Caudate nucleus (tissue), 63 donors: ENCODE measurements at places on chromosomes 1 and 21.

DNA sequence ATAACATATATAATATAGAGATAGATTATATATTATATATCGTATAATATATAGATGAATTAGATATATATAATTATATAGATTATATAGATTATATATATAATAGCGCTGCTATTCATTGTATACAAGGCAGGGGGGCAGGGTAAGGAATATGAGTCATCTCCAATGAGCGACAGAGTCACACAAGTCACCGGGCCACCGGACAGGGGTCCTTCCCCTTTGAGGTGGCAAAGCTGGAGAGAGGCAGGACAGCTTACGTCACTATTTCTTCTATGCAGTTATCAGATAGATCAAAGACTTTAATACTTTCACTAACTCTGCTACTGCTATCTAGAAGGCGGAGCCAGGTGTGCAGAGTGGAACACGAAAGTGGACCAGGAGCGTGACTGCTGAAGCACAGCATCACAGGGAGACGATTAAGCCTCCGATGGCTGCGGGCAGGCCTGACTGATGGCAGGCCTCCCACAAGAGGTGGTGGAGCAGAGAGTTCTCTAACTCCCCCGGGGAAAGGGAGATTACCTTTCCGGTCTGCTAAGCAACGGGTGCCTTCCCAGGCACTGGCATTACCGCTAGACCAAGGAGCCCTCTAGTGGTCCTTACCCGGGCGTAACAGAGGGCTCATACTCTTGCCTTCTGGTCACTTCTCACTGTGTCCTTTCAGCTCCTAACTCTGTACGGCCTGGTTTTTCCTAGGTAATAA lies 2154.7 kb downstream of the MRPL39 start:
- no peak for DNase-seq

GRCh38 chr1:93964777-93965200 lies 55.6 kb upstream of the GCLM start:
- DNase-seq: no peak

DNA sequence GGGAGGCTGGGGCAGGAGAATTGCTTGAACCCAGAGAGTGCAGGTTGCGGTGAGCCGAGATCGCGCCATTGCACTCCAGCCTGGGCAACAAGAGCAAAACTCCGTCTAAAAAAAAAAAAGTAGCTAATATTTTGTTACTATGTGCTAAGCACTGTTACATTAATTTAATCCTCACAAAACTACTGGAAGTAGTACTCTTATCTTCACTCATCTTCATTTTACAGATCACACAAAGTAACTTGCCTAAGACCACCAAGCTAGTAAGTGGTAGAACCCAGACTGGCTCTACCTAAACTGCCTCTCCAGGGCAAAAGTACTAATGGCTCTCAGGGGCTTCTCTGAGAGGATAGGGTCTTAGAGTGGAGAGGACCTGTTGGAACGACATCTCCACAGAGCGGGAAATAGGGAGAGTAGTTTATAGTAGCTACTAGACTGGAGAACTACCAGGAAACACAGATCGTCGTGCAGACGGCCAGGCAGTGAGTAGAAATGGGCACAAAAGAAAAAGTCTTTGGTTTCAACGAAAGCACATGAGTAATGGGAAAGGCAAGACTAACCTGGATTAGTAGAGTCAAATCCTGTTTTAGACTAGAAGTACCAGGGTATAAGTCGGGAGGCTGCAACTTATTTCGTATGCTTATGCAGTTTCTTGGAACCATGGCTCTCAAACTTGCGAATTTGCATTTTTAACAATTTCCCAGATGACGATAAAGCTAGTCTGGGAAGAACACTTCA lies 1.4 kb downstream of the CLCC1 start:
- no peak for DNase-seq

DNA sequence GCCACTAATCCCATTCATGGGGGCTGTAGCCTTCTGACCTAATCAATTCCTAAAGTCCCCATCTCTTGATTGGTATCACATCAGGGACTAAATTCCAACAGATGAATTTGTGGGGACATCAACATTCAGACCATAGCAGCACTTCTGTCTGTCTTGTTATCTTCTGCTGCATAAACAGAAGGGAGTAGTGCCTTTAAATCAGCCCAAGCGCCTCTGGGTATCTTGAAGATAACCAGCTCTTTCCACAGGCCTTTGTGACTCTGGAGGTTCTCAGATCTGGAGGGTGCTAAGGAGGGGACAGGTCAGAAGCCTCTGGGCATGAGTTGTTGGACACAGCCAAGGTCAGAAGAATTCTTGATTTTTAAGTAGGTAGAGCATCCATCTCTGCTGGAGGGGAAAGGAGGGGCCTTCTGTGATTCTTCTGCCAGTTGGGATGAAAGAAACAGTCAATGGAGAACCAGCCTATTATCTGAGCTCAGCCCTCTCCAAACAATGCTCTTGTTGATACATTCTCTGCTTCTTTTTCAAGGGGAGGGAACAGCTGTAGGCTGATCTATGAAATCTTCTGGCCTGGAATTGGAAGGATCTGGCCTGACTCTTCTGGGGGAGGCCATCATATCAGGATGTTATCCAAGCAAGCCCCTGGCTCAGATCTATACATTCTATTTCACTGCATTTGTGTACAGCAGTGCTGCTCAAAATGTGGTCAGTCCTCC lies 31.3 kb upstream of the LRIG2 start:
- peak; percentile 1 for DNase-seq

DNA sequence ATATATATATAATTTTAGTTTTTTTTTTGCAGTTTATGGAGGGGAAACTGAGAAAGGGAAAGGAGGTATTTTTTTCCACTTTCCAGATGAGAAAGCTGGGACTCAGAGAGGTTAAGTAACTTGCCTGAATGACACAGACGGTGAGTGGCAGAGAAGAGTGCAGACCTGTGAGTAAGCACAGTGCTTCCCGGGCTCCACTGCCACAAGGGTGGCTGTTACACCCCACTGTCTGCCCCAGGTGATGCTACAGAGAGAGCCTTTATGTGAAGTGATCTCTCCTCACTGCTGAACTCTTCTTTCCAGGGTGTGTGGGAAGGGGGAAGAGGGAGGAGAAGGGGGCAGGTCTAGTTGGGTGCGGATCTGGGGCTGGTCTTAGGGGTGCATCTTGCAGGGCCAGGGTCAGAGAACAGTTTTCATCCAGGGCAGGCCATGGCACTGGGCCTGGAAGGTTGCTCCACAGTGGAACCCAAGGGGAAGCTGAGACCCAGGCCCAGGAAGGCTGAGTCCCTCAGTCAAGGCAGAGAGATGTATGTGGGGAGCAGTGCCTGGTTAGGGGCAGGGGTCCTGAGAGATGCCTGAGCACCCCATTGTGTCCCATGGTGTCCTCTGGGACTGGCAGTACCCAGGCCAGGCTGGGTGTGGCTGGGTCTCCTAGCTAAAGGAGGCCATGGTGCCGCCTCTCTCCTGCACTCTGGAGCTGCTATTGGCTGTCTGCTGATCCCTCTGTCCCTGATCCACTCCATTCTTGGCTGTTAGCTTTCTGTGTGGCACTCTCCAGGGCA lies 357.5 kb downstream of the PTPRU start:
- no peak for DNase-seq

- DNase-seq: no peak
These were observed 4.6 kb downstream of the IPO13 start for GRCh38 chr1:43951021-43951985.

DNA sequence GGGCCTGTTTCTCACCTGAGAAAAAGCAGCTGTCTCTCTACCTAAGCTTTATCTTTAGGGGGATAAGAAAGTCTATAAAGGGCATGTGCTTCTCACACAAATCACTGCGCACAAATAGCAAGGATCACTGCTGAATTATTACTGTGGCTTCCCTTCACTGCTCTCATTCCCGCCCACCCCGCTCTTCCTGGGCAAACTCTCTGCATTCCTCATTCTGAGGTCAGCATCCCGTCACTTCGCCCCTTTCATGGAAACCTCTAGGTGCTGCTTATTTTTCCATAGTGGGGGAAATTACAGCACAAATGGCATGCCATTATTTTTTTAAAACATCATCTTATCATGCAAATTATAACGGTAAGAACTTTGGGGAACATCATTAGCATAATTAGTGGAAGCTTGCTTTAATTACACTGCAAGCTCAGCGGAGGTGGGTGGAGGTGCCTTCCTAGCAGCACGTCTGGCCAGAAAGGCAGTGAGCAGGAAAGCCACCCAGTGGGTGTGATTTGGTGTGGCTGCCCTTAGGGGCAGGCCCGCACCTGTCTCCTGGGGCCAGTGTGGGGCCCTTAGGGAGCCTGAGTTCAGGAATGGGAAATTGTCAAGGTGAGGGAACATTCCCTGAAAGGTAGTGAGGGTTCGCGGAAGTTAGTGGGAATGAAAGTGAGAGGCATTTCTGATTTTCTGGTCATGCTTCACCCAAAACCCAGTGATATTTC lies 105.9 kb downstream of the LAMC2 start:
- no peak for DNase-seq

DNA sequence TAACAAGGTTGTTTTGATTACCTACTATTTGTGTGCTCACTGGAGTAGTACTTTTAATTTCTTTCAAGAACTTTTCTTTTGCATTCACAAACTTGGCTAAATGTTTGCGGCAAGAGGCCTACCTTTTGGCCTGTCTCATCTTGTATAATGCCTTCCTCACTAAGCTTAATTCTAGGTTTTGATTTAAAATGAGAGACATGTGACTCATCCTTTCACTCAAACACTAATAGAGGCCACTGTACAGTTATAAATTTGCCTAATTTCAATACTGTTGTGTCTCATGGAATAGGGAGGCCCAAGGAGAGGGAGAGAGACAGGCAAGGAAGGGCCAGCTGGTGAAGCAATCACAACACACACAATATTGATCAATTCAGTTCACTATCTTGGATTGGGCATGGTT lies 66.1 kb downstream of the ZNF644 start:
- DNase-seq: no peak

DNA sequence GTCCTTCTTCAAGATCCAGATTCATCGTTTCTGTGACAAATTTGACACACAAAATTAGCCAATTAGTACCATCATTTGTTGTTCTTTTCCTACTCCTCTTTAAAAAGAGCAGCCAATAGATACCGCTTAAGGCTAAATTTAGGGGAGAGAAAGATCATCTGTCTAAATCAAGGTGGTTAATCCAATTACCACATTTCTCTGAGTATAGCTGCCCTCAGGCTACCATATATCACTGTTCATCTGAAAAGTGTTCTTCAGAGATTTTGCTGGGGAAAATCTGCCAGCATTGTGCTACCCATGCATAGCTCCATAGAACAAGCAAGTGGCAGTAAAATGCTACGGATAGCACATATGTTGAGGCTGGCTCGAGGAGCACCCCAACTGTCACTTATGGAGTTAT lies 110.3 kb upstream of the ESRRG start:
- no peak for DNase-seq

GRCh38 chr1:151859891-151860293 lies 6.4 kb upstream of the THEM5 start:
- DNase-seq: no peak

- no peak for DNase-seq
These were observed 129.1 kb upstream of the HOOK1 start for GRCh38 chr1:59685666-59686065.

- DNase-seq: no peak
These were observed 57.0 kb downstream of the DISP3 start for GRCh38 chr1:11535761-11536572.

- no peak for DNase-seq
These were observed 43.9 kb downstream of the PIGK start for GRCh38 chr1:77175230-77175844.

DNA sequence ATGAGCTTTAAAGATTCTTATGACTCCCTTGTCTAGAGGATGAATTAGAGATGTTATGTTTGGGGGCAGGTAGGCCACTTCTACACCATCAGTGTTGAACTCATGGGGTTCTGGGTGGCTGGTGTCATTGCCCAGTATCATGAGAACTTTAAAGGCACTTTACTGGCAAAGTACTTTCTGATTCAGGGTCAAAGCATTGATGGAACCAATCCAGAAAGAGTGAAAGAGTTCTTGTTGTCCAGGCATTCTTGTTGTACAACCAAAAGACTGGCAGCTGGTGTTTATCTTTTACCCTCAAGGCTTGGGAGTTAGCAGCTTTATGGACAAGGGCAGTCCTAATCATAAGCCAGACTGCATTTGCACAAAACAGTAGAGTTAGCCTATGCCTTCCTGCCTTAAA lies 673.0 kb downstream of the USP25 start:
- DNase-seq: no peak

GRCh38 chr1:194289569-194290266 lies 1103.3 kb upstream of the B3GALT2 start:
- no peak for DNase-seq

- DNase-seq: no peak
These were observed 11.5 kb downstream of the DENND1B start for GRCh38 chr1:197763769-197764168.

GRCh38 chr1:240577095-240577494 lies 34.9 kb downstream of the GREM2 start:
- DNase-seq: no peak

- DNase-seq: peak; percentile 75
These were observed 950 bp upstream of the EVA1C start for GRCh38 chr21:32411350-32412161.

DNA sequence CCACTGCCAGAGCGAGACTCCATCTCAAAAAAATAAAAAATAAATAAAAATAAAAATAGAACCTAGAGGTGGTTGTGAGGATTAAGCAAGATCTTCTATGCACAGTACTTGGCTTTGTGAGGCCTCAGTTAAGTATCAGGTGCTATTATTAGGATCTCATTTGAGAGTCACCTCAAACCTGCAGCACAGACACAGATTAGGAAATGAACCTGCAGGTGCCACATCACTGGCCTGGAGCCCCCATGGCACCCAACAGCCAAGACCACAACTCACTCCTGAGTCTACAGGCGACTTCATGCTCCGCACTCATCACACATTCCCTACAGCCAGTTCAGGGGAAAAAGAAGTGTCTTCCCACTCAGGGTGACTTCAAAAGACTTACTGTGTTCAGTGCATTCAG lies 176.8 kb downstream of the SLC45A1 start:
- no peak for DNase-seq

GRCh38 chr1:161484613-161485012 lies 20.6 kb upstream of the FCGR2A start:
- DNase-seq: no peak

- no peak for DNase-seq
These were observed 11.5 kb upstream of the C1orf198 start for GRCh38 chr1:230879778-230880177.

- no peak for DNase-seq
These were observed 31.9 kb upstream of the SLC19A1 start for GRCh38 chr21:45574081-45574501.

DNA sequence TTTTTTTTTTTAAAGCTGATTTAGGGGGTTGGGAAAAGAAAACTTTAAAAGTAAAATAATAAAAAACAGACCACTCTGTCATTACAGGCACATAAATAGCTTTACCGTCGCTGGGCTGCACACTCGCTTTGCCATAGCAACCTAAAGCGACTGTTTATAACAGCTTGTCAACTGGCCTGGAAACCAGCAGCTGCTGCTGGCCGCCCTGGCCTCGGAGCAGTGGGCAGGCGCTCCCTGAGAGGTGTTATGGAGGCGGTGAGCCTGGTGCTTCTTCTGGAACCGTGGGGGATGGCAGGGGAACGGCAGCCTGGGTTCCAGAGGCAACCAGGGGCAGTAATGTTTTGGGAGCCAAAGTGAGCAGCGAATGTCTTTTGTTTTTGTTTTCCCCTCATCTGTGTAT lies 45.7 kb downstream of the ATP2B4 start:
- DNase-seq: peak; percentile 11
